ENCODE measurements at places on chromosomes 11 and 22.

- DNase-seq, result no peak
These were observed 6.5 kb downstream of the CTSF start for GRCh38 chr11:66561975-66562248.

DNA sequence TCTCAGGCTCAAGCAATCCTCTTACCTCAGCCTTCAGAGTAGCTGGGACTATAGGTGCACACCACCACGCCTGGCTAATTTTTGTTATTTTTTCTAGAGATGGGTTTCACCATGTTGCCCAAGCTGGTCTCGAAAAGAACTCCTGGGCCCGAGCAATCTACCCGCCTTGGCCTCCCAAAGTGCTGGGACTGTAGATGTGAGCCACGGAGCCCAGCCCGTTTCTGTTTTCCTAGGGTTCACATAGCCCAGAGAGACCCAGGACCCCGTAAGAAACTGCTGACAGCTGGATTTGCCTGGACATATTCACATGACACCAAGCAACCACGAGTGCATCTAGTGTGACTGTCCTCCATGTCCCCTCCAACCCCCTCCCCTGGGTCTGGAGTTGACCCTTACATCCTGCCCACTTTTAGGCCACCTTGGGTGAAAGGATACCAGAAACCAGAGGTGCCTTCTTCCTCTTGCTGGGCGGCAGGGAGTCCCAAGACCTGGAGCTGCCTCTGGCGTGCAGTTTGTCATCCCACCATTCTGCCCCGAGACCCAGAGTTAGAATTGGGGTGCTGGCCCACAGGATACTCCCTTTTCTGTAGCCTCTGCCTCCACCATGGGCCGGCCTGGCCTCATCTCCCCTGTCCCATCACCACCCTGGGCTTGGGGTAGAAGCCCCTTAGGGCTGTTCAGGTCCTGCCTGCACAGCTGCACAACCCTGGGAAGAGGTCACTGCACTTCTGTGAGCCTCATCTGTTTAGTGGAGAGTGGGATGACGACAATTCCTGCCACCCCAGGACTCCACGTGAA is 3.7 kb upstream of the RIN1 start:
- DNase-seq, result no peak

GRCh38 chr11:77303328-77303727 is 1.8 kb upstream of the GDPD4 start:
- no peak for DNase-seq

DNA sequence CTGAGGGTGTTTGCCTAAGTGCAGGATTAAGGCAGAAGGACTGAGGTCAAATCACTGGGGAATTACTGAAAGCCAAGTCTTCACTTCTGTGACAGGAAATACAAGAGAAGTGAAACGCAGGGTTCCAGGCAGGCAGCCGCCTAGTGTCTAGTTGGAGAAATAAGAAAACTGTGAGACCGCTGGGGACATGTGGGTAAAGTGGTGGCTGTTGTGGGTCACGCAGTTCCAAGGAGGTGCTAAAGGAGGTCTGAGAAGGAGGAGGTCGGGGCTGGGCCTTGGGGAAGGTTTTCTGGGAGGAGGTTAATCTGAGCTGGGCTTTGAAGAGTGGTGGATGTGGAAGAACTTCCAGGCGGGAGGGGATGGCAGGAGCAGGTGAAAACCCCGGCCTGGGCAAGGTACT is 11.2 kb downstream of the MCM5 start:
- DNase-seq, result no peak

DNA sequence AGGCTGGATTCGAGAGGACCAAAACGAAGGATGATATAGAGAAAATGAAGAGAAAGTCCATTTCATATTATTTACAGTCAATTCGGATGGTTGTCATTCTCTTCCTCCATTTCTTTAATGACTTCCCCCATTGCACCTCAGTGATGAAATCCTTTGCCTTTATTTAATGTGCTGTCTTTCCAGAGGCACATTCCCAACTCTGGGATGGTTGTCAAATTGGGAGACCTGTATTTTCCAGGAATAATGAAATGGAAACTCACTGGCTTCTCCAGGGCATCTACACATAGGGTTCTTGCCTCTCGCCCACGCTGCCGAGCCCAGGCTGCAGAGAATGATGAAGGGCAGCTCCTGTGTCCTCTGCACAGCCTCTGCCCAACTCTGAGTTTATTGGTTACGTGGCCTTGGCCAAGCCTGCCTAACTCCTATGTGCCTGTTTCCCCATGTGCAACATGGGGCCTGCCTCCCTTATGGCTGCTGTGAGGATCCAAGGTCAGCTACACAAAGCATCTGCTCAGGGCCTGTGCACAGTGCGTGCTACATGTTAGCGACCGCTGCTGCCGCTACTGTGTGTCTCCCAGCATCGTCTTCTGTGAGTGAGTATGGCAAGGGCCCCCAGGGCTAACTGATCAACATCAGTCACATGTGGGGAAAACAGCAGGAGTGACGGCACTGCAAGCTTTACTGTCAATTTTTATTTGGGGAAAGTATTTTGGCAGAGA is 81.5 kb upstream of the BID start:
- DNase-seq, result no peak

DNA sequence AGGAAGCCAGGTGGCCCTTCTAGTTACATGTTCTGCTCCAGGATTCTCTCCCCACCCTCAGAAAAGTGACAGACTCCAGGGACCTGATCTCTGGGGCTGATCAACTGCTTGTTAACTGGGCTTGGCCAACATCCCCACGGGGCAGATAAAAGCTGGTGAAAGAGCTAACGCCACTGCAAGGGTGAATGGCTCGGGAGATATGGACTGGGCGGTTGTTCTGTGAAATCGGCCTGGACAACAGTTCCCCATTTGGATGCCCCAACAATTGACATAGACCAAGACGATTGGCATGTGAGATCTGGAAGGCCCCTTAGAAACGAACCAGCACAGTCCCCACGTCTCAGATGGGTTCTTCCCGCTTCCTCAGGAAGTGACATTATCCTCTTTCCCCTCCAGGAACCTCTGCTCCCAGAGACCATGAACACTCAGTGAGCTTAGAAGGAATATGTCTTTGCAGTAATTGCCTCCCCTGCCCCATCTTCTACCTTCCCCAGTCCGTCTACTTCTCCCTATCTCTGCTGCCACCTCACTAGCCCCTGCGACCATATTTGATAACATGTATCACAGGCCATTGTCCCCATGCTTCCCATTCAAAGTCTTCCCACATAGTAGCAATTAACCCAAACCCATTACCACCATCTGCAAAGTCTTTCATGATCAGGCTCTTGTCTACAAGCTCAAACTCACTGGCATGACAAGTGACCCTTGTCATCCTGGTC is 5.6 kb upstream of the PRG2 start:
- no peak for DNase-seq

GRCh38 chr11:76033699-76034098 is 172.6 kb downstream of the WNT11 start:
- DNase-seq, result no peak

- DNase-seq, result no peak
These were observed 85.8 kb upstream of the NARS2 start for GRCh38 chr11:78660471-78660870.

GRCh38 chr11:61945191-61945590 is 5.0 kb upstream of the BEST1 start:
- DNase-seq, result no peak

DNA sequence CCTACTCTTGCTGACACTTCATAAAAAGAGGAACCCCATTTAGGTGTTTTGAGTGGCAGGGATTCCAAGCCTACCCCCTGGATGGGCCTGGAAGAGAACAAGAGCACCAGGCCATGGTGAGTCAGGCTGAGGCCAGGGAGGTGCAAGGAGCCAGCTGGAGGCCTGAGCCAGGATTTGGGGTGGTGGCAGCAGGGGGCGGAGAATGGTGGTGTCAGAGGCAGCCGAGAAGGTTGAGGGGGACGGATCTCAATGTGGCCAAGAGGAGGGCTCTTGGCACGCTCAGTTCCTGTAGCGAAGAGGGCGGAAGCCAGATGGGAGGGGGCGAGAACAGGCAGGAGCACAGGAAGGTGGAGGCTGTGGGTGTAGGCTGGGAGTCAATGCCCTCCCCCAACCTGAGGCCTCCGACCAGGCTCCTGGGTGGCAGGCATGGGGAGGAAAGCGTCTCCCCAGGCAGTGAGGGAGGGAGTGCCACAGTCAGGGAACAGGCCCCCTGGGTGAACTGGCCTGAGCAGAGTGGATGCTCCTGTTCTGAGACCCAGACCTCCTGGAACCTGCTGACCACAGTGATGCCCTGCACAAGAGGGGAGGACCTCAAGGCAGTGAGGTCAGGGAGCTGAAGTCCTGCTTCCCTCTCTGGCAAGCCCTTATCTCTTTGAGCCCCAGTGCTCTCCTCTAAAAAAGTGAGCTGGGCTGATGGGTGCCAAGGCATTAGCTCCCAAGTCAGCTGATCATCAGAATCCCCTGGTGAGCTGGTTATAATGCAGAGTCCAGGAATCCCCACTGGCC is 13.9 kb downstream of the RTN4RL2 start:
- DNase-seq, result peak; percentile 58

GRCh38 chr11:14396273-14396672 is 37.3 kb upstream of the RRAS2 start:
- DNase-seq, result no peak

GRCh38 chr11:76376746-76377558 is 4.0 kb downstream of the THAP12 start:
- peak; percentile 45 for DNase-seq

Data from activated CD4-positive, alpha-beta T cell treated with anti-CD3 and anti-CD28 coated beads, Interleukin-2, Interleukin-6, amounts not matched to agents 100 ng/mL and 50 ng/mL, durations not matched to agents 16 hours and 8 hours (primary cell).